Activated T-helper 9 cell treated with anti-CD3 and anti-CD28 coated beads, Interleukin-2, amount 50 U/mL, for 16 hours (primary cell): ENCODE measurements at places on chromosomes 4 and X.
A peak's percentile ranks its signal among the peaks of the same experiment; 100 is the strongest.

- DNase-seq = no peak
Observed at GRCh38 chr4:106080376-106080775, 185.1 kb downstream of the NPNT start.

GRCh38 chr4:46372878-46373277, 17.1 kb downstream of the GABRA2 start:
- DNase-seq = no peak

- DNase-seq = peak; percentile 70
Observed at GRCh38 chr4:6327220-6327917, 57.7 kb downstream of the WFS1 start.

DNA sequence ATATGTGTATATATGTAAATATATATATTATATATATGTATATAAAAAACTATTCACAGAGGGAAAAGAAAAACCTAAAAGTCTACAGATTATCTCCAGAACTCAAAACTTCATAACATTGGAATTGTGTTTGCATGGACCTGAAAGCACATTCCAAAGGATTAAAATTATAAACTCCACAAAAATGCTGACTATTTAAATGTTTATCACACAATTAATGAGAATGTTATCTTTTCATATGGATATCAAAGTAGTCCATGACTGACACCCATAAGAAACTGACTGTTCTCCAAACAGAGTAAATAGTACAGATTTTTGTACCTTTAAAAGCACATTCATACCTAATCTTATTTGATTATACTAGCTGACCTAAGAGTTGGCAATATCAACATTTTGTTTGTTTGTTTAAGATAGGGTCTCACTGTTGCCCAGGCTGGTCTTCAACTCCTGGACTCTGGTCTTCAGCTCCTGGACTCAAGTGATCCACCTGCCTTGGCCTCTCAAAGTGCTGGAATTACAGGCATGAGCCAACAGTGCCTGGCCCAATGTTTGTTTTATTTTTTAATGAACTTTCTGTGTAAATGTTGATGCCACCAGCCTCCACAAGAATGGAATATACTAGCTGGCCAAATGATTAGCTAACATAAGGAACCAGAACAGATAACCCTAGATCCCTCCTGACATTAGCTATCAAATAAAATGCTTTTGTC, 50.0 kb downstream of the SLC39A8 start:
- no peak for DNase-seq

- DNase-seq = no peak
Observed at GRCh38 chrX:39220952-39221351, 419.7 kb downstream of the MID1IP1 start.

- DNase-seq = no peak
Observed at GRCh38 chr4:186297013-186297645, 31.1 kb downstream of the F11 start.

DNA sequence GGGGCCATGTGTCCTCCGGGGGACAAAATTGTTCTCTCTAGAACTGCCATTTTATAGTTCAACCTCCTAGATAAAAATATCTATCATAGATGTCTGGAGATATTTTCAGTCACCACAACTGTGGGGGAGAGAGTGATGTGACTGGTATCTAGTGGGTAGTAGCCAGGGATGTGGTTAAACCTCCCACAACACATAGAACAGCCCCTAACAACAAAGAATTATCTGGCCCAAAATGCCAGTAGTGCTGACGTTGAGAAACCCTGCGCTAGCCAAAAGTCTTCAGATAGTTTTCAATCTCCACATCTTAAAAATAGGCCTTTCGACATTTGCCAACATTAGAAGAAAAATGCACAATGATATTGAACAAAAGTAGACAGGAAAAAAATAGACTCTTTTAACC, 19.0 kb upstream of the SUPT20HL2 start:
- DNase-seq = no peak

- DNase-seq = no peak
Observed at GRCh38 chr4:89598602-89599001, 238.4 kb downstream of the SNCA start.

DNA sequence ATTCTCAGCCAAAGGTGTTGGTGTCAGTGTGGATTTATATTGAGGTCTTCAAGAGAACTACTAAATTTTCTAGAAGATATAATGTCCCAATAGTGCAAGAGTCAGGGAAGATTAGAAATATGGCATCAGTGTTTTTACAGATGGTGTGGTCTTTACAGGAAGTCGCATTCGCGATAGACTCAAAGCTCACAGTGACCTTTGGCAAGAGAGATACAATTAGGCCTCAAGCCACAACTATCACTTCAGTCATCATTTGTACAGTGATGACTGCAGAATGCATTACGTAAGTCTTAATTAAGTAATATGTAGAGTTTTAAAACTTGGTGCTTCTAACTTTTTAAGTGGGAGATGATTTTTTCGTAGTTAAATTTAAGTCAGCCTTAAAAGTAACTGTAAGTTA, 237.2 kb upstream of the FSTL5 start:
- no peak for DNase-seq

DNA sequence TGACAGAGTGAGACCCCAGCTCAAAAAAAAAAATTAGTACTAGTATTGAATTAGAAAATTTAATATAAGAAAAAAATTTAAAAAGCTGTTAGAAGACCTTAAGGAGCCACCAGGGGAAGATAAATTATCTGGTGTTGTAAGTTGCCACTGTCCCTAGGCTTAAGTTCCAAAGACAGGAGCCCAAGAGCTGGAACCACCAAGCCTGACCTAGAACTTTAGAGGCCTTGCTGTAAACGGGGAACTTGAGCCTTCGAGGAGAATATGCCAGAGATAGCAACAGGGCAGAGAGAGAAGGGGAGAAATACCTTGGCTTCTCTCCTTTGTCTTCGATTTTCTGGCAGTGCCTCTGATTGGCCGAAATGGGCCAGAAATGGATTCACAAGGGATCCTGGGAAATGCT, 8.9 kb downstream of the USP53 start:
- no peak for DNase-seq

GRCh38 chrX:1139185-1139500, 73.3 kb downstream of the CRLF2 start:
- DNase-seq = no peak

GRCh38 chr4:124861761-124862160, 149.2 kb upstream of the ANKRD50 start:
- no peak for DNase-seq

GRCh38 chrX:68832101-68832416, 3.2 kb downstream of the EFNB1 start:
- DNase-seq = no peak

GRCh38 chr4:80201252-80202151, 4.2 kb downstream of the PRDM8 start:
- DNase-seq = peak; percentile 60

- DNase-seq = no peak
Observed at GRCh38 chr4:111209706-111210105, 586.8 kb upstream of the PITX2 start.

- no peak for DNase-seq
Observed at GRCh38 chr4:70678383-70678999, 9.8 kb upstream of the UTP3 start.

- no peak for DNase-seq
Observed at GRCh38 chr4:162952232-162952631, 214.5 kb downstream of the NAF1 start.

GRCh38 chrX:109782994-109783700, 50.1 kb upstream of the ACSL4 start:
- DNase-seq = no peak

DNA sequence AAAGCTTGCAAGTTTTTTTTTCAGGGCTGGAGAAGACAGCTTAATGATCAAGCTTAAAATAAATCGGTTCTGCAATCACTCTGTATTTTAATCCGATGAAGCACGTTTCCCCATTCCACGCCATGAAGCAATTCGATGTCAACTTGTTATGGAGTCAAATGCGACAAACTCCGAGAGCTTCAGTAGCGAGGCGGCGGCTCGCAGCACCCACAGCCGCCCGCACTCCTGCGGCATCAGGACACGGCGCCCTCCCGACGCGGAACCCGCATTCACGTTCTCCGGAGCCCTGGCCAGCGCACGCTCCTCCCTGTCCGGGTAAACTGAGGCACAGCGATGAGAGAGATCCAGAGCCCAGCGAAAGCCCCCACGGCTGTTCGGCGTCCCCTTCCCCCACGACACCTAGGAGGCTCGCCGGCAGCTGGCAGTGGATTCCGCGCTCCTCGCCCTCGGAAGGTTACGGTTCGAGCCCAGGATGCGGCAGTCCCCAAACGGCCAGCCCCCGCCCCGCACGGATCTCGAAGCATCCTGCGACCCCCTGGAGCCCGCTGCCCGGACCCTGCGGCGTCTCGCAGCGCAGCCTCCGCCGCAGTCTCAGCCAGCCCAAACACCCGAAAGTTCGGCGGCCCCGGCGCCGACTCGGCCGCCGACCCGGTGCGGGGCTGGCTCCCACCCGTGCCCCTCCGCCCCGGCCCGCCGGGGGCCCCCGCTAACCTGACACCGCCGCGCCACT, 507 bp downstream of the MFAP3L start:
- peak; percentile 6 for DNase-seq

- DNase-seq = no peak
Observed at GRCh38 chr4:3215256-3215655, 33.7 kb upstream of the MSANTD1 start.

- no peak for DNase-seq
Observed at GRCh38 chrX:149365061-149365460, 140.0 kb downstream of the IDS start.

DNA sequence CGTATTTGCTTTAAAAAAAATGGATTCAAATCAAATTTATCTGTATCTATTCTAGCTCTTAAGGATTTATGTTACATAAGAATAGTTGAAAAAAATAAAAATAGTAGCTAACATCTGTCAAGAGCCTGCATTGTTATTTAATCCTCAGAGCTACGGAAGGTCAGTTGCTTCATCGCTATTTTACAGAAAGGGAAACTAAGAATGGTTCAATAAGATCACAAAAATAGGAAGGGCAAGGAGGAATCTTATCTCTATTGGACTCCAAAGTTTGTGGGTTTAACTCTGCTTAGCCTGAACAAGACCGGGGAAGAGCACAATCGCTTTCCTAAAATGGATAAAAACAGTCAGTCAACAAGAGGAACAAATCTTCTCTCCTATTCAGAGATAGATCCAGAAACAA, 270.2 kb upstream of the SMIM31 start:
- DNase-seq = no peak

- DNase-seq = no peak
Observed at GRCh38 chr4:186557061-186557460, 1.7 kb upstream of the MTNR1A start.

- no peak for DNase-seq
Observed at GRCh38 chrX:109362101-109362500, 119.8 kb downstream of the GUCY2F start.

DNA sequence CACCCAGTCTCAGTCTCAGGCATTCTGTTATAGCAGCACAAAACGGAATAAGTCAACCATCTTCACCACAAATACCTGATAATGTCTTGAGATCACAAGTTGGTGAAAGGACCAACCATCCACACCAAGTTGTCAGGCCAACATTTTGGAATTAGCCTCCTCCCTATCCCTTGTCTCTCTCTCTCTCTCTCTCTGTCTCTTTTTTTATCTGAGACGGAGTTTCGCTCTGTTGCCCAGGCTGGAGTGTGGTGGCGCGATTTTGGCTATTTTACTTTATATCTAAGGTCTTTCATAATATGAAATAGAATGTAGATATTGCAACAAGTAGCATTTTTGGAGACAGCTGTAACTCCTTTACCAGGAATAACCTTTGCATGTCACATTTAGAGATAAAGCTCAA, 15.7 kb downstream of the ADH1A start:
- DNase-seq = no peak

- no peak for DNase-seq
Observed at GRCh38 chr4:147370473-147370872, 110.4 kb upstream of the EDNRA start.

GRCh38 chr4:84673475-84674240, 90.7 kb downstream of the CDS1 start:
- DNase-seq = no peak

GRCh38 chr4:138181287-138181686, 60.9 kb downstream of the SLC7A11 start:
- DNase-seq = no peak
